ENCODE measurements at places on chromosomes 3 and 15.

- DNase-seq: no peak
Measured at GRCh38 chr15:71294251-71294910, 179.1 kb downstream of the THSD4 start.

- no peak for DNase-seq
Measured at GRCh38 chr3:36132214-36132613, 248.1 kb upstream of the STAC start.

- DNase-seq: no peak
Measured at GRCh38 chr15:39411102-39411989, 169.5 kb upstream of the THBS1 start.

- DNase-seq: no peak
Measured at GRCh38 chr3:189222927-189223636, 51.3 kb downstream of the TPRG1 start.

GRCh38 chr3:197088370-197088769 is 58.8 kb upstream of the MELTF start:
- no peak for DNase-seq

DNA sequence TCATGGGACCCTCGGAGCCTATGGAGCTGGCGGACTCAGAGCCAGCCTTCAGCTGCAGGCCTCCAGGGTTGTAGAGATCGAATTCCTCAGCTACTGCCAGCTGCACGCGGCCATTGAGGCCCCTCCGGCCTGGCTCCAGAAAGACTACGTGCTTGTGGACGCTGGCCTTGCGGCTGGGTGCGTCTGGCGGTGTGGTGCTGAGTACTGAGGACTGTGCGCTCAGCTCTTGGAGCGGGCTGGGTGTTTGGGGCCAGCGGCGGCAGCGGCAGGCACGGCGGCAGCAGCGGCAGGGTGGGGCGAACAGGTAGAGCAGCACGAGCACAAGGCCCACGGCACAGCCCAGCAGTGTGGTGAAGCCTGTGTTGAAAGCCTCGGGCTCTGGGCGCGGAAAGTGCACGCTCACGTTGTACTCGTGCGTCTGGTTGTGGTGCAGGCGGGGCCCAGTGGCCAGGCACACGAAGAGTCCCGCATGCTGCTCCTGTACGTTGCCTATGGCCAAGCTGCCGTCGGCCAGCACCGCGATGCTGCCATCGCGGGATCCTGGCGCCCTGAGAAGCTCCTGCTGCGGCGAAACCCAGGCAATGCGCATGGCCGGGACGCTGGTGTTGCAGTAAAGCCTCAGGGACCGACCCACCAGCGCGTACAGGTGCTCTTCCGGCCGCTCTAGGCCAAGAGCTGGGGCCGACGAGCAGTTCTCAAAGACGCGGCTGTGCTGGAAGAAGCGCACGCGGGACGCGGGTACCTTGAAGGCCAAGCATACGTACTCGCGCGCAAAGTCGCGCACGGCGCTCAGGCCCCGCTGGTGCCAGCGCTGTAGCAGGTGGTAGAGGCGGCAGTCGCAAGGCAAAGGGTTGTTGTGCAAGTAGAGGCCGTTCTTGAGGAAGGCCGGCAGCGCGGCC is 1.3 kb downstream of the AMIGO3 start:
- DNase-seq: no peak

DNA sequence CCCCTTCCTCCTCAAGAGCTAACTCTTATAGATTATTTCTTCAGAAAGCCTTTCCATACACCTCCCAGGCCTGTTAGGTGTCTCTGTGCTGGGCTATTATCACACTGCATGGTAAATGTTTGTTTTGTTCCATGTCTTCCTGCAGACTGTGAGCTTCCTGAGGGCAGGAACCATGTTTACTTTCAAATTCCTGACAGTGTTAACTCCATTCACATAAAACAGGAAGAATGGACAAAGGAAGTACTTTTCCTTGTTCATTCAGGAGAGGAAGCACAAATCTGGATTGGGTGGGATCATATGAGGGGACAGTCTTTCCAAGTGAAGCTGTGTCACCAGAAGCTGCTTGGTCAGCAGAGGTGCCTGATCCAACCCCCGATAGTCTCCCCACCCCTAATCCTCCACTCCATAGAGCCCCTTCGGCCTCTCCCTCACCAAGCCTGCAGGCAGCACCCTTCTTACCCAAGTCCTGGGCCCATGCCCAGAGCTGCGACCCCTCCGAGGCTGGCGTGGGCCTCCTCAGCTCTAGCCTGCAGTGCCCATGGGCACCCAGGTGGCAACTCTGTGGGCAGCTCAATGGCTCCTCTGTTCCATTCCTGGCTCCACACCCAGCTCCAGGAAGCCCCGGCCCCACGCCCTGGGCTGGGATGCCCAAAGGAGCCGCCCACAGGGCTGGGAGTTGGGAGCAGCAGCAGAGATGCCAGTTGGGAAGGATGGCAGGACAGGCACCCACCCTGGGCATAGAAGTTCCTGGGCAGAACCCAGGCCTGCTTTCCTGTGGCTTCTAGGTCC is 6.9 kb downstream of the SHF start:
- DNase-seq: no peak

- no peak for DNase-seq
Measured at GRCh38 chr3:141828890-141829289, 47.6 kb upstream of the ATP1B3 start.

- no peak for DNase-seq
Measured at GRCh38 chr15:70342141-70342540, 244.4 kb upstream of the TLE3 start.

DNA sequence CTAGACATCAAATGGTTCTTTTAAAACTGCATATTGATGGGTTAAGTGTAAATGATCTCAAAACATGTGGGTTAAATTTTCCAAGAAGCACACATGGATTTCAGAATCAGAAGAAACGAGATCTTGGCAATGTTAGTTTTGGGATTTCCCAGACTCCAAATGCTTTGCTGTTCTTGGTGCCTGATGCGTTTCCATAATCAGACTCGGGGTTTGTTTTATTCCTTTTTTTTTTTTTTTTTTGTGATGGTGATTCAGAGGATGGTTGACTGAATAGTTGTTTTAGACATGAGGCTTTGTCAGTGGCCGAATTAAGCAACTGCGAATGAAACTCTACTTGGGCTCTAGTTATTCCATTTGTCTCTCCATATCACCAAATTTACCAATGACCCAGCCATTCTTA is 52.2 kb upstream of the FAM98B start:
- no peak for DNase-seq

DNA sequence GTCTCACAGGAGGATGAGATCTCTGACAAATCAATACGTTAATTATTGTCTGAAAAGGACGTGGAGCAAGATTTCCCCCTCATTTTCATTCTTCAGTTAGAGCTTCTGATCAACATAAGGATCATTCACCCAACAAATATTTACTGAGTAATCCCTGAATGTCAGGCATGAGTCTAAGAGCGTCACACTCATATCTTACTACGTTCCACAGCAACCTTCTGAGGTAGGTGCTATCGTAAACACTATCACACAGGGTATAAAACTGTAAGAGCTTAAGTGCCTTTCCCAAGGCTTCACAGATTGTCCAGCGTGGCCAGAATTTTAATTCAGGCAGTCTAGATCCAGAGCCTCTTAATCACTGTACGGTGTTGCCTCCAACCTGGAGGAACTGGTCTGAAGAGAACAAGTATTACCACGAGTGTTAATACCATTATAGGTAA is 10.6 kb upstream of the TM4SF1 start:
- DNase-seq: no peak

DNA sequence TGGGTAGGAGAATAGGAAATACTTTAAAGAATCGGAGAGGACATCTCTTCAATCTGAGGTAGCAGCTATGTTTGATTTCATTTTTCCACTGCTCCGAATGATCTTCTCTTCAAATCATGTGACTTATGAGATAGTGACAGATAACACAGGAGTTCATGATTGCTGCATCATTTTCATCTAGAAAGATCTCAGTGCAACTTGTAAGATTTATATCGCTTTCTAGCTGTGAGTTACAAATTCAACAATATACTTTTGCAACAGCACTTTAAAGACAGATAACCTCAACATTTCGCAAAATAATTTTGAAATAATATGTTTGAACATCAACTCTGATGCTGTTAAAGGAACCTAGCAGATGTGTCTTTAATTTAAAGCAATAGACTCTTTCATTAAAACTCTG is 99.9 kb upstream of the CCDC80 start:
- DNase-seq: no peak

DNA sequence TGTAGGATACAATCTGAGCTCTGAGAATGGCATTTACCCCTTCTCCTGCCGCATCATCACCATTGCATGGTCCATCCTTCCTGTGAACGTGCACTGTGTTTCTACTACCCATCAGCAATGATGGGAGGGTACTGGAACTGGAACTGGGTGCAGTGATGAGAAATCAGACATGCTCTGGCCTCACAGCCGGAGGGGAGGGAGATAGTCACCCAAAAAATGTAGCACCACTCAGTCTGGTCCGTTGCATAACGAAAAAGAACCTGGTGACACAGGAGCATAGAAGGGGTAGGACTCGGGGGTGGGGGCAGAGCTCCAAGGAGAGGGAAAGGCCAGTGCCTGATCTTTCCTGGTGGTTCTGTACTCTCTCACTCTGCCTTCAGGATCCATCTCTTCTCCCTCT is 205.0 kb downstream of the RPLP1 start:
- no peak for DNase-seq

GRCh38 chr3:78875436-78875835 is 892.4 kb downstream of the ROBO1 start:
- no peak for DNase-seq

DNA sequence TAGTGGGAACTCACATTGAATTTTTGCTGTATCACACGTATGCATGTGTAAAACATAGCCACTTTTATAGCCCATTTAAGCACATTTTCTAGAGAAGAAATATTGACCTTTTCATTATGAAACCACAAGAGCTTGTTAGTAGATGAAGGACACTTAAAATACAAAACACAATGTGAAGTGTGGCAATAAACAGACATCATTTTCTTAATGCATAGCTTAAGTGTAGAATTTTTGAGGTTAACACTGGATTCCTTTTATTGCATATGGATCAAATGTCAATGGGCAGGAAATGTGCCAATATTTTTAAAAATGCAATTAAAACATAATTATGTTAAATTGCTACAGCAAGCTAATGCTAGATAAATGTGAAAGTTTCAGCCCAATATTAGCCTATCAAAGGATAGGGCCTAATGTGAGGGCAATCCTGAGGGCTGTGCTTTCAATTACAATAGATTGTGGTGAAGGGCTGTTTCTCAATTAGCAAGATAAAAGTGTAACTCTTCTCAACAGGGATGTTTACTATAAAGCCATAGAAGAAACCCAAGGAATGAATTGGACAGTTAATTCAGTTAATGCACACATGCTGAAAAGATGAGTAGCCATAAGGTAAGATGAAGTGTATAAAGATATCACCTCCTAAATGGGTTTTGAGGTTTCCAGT is 489.0 kb upstream of the CDIN1 start:
- peak; percentile 38 for DNase-seq

- DNase-seq: peak; percentile 58
Measured at GRCh38 chr3:123028233-123028828, 768 bp upstream of the SEMA5B start.

- DNase-seq: no peak
Measured at GRCh38 chr3:144650380-144650779, 678.8 kb downstream of the DIPK2A start.
